ENCODE measurements at places on chromosomes 4 and X. TPM values are rescaled to one million over a fixed set of nuclear protein-coding genes. Genes with fewer than 3 reads are reported as not detected.
A peak's percentile ranks its signal among the peaks of the same experiment; 100 is the strongest.

Gene DDX60
- 0.13 TPM for total RNA-seq

DNA sequence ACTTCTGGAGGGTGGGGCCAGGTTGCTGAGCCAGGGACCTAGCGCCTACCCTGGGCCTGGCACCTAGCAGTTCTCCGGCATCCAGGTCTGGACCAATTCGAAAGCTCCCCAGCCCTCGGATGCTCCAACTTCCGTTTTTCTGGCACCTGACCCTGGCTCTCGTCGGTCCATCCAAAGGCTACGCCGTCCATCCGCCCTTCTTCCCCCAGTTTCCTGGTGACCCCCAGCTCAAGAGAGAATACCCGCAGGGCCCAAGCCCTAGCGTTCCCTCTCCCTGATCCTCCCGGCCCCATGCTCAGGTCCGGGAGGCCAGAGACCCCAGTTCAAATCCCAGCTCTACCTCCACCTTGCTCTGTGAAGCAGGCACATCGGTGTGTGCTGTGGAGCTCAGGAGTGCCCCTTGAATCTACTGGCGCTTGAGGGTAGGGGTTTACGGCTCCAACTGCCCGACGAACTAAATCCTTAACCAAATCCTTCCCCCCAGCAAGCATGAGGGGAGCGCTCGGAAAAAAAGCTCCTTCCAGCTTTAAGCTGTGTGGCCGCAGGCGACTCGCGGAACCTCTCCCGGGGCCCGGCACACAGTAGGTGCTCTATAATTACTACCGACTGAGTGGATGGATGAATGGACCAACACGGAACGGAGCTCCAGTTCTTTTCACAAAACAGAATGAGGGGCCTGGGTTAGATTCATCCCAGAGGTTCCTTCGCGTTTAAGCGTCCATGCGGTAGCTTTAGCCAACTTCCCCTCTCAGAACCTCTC lies 1.1 kb downstream of the CRMP1 start:
- no peaks in the 10 kb centered on the region for H3K4me1 ChIP-seq
- H3K36me3 ChIP-seq = no peaks in the 10 kb centered on the region
- peaks cover 18% of the 10 kb centered on the region for H3K27me3 ChIP-seq
- no peak for DNase-seq
- H3K4me3 ChIP-seq = no peak overlapping the region

GRCh38 chr4:172486531-172486930 lies 673.3 kb downstream of the GALNTL6 start:
- no peaks in the 10 kb centered on the region for H3K4me1 ChIP-seq
- DNase-seq = no peak
- no peak overlapping the region for H3K27ac ChIP-seq
- H3K27me3 ChIP-seq = no peaks in the 10 kb centered on the region
- H3K36me3 ChIP-seq = no peaks in the 10 kb centered on the region

GRCh38 chr4:183053681-183054080 lies 45.4 kb upstream of the WWC2 start:
- H3K27me3 ChIP-seq = no peaks in the 10 kb centered on the region
- H3K4me1 ChIP-seq = no peaks in the 10 kb centered on the region
- H3K36me3 ChIP-seq = no peaks in the 10 kb centered on the region
- no peak overlapping the region for H3K27ac ChIP-seq
- DNase-seq = no peak
- H3K4me3 ChIP-seq = no peak overlapping the region

GRCh38 chrX:118347736-118348135 lies 1.8 kb downstream of the WDR44 start:
- peak overlapping the region; percentile 94 for H3K4me3 ChIP-seq
- peak overlapping the region; percentile 97 for H3K27ac ChIP-seq
- H3K36me3 ChIP-seq = peaks cover 4% of the 10 kb centered on the region
- H3K27me3 ChIP-seq = no peaks in the 10 kb centered on the region
- peaks cover 7% of the 10 kb centered on the region for H3K4me1 ChIP-seq

- no peak overlapping the region for H3K4me3 ChIP-seq
- no peaks in the 10 kb centered on the region for H3K4me1 ChIP-seq
- no peak for DNase-seq
- no peaks in the 10 kb centered on the region for H3K27me3 ChIP-seq
Measured at GRCh38 chrX:15511563-15511962, 11.0 kb downstream of the BMX start.

DNA sequence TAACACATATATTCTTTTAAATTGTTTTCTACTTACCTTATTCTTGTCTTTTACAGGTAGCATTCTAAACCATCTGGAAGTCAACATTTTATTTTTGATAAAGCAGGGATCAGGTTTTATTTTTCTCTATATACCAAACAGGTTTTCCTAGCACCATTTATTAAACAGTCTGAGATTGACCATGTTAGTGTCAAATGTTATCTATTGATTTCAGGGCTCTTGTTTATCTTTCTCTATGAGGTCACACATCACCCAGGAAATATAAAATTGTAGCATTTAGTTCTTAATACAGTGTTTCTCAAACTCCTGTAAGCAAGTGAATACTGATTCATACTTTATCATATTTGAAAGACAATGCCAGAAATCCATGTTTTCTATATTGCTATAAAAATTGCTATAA lies 28.1 kb downstream of the PPP4R3C start:
- no peaks in the 10 kb centered on the region for H3K4me1 ChIP-seq
- no peaks in the 10 kb centered on the region for H3K36me3 ChIP-seq
- H3K4me3 ChIP-seq = no peak overlapping the region
- H3K27ac ChIP-seq = no peak overlapping the region
- no peaks in the 10 kb centered on the region for H3K27me3 ChIP-seq

GRCh38 chr4:2132438-2132837 lies 73.3 kb downstream of the NAT8L start:
- H3K27ac ChIP-seq = no peak overlapping the region
- H3K4me3 ChIP-seq = no peak overlapping the region
- DNase-seq = peak; percentile 34

DNA sequence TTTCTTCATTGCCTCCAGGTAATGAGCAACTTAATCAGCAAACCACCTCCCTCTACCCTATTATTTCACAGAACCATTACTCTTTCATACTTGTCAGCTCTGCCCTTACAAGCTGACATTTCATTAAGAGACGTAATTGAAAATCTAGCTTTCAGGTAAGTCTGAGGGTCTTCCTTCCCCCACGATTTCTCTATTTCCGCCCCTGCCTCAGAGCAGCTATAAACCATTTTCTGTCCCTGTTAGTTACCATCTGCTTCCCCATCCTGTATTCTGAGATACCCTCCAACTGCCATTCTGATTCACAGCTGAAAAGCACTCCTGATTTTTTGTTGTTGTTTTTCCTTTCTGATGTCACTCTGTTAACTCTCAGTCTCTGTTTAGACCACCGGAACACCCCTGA lies 37.1 kb downstream of the SH3RF1 start:
- no peaks in the 10 kb centered on the region for H3K36me3 ChIP-seq
- no peaks in the 10 kb centered on the region for H3K27me3 ChIP-seq
- no peak overlapping the region for H3K27ac ChIP-seq
- H3K4me3 ChIP-seq = no peak overlapping the region

GRCh38 chr4:189232274-189232673 lies 708.4 kb upstream of the FRG1 start:
- no peaks in the 10 kb centered on the region for H3K36me3 ChIP-seq
- no peaks in the 10 kb centered on the region for H3K4me1 ChIP-seq
- H3K27me3 ChIP-seq = no peaks in the 10 kb centered on the region
- H3K27ac ChIP-seq = no peak overlapping the region

DNA sequence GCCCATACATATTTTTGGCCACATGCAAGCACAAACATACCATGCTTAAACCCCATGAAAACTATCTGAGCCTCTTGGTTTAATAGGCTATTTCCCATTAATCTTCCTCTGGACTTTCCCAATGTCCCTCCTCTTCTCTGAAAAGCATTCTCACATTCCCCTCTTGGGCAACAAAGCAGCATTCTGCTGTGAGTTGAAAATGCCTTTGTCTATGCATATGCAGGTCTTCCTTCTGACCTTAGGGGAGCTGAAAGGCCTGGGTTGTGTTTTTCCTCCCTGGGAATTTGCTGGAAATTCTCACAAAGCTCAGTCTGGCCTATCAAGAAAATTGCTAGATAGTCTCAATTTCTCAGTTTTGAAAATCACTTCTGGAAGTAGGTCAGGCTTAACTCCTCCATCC lies 4.2 kb downstream of the VSIG4 start:
- H3K4me1 ChIP-seq = peaks cover 5% of the 10 kb centered on the region
- DNase-seq = no peak
- no peak overlapping the region for H3K27ac ChIP-seq
- H3K4me3 ChIP-seq = no peak overlapping the region
- no peaks in the 10 kb centered on the region for H3K36me3 ChIP-seq

GRCh38 chr4:109559983-109560686 lies at the start of gene MCUB:
TSS of gene MCUB (plus strand) at chr4:109560246. CDS start at chr4:109560338, 92 bp downstream.
- peak; percentile 86 for DNase-seq
- peaks cover 5% of the 10 kb centered on the region for H3K4me1 ChIP-seq
- H3K4me3 ChIP-seq = peak within 1 kb of the TSS; percentile 52
- H3K36me3 ChIP-seq = no peaks in the 10 kb centered on the region

Gene EPHA5
- total RNA-seq = not detected

DNA sequence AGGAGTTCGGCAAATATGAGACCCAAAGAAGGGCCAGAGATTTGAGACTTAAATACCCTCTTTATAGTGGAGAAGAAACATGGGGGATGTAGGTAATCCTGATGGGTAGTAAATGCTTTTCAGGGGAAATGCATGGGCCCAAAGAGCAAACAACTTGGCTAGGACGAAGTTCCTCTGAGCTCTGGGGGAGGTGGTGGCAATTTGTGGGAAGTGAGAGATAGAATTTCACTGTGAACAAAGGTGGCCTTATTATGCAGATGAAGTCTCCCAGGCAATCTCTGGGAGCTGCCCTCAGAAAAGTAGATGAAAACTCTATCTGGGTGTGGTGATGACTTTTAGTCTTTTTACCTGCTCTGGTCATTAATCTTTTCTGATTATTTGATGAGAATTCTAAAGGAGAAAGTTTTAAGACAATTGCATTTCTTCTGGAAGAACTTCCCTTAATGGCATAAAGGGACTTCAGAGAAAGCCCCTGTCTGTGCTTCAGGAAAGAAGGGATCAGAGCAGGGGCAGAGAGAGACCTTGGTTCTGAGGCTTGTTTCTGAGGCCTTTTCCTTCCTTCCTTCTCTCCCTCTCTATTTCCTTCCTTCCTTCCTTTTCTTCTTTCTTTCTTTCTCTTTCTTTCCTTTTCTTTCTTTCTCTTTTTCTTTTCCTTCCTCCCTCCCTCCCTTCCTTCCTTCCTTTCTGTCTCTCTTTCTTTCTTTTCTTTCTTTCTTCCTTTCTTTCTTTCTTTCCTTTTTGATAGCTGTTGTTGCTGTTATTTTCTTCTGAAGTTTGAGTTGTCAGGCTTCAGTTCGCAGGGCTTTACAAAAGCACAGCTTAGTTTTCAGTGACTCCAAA lies 37.5 kb upstream of the MAOA start:
- H3K36me3 ChIP-seq = no peaks in the 10 kb centered on the region
- H3K4me3 ChIP-seq = no peak overlapping the region
- no peak overlapping the region for H3K27ac ChIP-seq
- no peak for DNase-seq

DNA sequence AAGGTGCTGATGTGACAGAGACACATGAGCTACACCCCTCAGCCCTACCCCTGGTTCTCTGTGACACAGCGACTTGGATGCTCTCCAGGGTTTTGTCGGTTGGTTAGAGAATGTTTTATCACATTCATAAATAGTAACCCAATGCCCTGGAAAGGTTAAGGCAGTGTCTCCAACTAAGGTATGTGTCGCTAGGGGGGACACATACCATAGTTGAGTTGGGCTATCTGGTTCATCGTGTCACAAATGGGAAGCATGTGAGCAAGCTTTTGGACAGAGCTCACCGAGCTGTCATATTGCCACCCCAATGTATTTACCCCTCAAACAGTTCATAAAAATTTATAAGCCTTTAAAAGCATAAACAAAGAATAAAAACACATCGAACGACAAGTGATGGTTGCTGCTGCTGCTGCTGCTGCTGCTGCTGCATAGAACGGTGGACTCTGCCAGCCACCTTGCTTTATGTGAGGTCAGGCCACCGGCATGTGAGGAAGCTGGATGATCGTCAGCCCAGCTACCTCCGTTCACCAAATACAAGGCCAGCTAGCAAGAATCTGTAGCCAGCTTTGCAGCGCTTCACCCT lies 55.9 kb downstream of the STOX2 start:
- DNase-seq = no peak
- no peaks in the 10 kb centered on the region for H3K36me3 ChIP-seq
- H3K27me3 ChIP-seq = peaks cover 16% of the 10 kb centered on the region
- no peak overlapping the region for H3K4me3 ChIP-seq

Gene UNC5C
- 0.02 TPM for total RNA-seq

DNA sequence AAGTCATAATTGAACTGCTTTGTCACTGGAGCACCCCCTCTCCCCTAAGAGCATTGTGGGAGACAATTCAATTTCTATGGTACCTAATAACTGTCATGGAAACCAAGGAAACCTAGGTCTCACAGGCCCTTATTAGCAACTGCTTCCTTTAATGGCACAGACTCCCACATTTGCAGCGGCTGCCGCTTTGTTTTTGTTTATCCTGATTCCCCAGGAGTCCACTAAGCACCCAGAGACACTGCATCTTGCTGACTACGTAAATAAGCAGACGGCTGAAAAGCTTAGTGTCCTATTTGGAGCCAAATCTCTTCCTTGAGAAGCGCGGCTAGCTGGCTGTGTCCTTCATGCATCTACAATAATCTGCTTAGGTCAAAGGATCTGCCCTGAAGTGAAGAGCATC lies 494.4 kb downstream of the TMA16 start:
- H3K4me1 ChIP-seq = no peaks in the 10 kb centered on the region
- DNase-seq = no peak
- H3K4me3 ChIP-seq = no peak overlapping the region
- no peak overlapping the region for H3K27ac ChIP-seq
- no peaks in the 10 kb centered on the region for H3K27me3 ChIP-seq

- H3K27ac ChIP-seq = no peak within 1 kb of the TSS
- peaks cover 15% of the 10 kb centered on the region for H3K27me3 ChIP-seq
- H3K4me1 ChIP-seq = peaks cover 16% of the 10 kb centered on the region
- H3K4me3 ChIP-seq = no peak within 1 kb of the TSS
Measured at GRCh38 chr4:154743683-154744340, at the start of gene LRAT. TSS of gene LRAT (plus strand) at chr4:154744000. CDS start at chr4:154744327, 327 bp downstream.

Gene DAPP1
- 2.2 TPM for total RNA-seq

Gene SMIM10
- total RNA-seq = 8.3 TPM

GRCh38 chrX:39841604-39842003 lies 256.2 kb downstream of the BCOR start:
- no peaks in the 10 kb centered on the region for H3K36me3 ChIP-seq
- H3K27ac ChIP-seq = no peak overlapping the region
- no peak for DNase-seq
- no peaks in the 10 kb centered on the region for H3K27me3 ChIP-seq

DNA sequence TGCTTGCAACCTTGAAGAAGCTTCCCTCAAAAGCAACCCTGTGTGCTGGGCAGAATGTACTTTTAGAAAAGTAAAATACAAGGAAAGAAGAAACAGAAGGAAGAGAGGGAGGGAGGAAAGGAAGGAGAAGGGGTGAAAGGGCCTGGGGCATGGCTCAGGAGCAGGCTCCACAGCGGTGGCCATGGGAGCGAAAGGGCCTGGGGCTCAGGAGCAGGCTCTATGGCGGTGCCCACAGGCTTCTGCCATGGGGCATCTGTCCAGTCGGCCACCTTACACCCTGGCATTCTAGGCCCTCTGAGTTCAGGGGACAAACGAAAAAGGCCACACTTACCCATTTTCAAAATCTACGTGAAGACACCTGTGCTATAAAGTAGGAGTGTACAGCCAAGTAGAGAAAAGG lies 31.4 kb downstream of the GAK start:
- no peak overlapping the region for H3K27ac ChIP-seq
- DNase-seq = no peak
- no peaks in the 10 kb centered on the region for H3K27me3 ChIP-seq
- no peak overlapping the region for H3K4me3 ChIP-seq
- H3K36me3 ChIP-seq = peaks cover 67% of the 10 kb centered on the region

Gene RAB41
- total RNA-seq = not detected

Gene FAM236C
- not detected for total RNA-seq
